ENCODE measurements at places on chromosomes 6 and 20.

DNA sequence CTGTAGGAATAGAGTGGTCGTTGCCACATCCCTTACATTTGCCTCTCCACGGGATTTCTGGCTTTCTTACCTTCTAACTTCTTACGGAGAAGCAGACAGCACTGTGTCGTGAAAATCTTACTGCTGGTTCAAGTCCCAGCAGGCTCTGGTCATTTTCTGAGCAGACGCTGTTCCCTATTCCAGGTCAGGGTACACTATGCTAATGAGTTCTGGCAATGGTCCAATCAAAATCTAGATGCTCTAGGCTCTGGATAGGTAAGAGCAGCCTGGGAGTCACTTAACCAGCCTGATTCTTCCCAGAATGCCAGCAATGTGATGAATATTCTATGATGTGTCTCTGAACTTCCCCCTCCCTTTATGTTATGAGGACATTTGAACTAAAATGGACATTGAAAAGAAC is at the start of gene GCM1:
TSS of gene GCM1 (minus strand) at position 158 of the 400 bp plus-strand sequence. CDS start 3,209 bp downstream, outside the sequence.
- no peak for DNase-seq
- H3K4me1 ChIP-seq = no peaks in the 10 kb centered on the region

DNA sequence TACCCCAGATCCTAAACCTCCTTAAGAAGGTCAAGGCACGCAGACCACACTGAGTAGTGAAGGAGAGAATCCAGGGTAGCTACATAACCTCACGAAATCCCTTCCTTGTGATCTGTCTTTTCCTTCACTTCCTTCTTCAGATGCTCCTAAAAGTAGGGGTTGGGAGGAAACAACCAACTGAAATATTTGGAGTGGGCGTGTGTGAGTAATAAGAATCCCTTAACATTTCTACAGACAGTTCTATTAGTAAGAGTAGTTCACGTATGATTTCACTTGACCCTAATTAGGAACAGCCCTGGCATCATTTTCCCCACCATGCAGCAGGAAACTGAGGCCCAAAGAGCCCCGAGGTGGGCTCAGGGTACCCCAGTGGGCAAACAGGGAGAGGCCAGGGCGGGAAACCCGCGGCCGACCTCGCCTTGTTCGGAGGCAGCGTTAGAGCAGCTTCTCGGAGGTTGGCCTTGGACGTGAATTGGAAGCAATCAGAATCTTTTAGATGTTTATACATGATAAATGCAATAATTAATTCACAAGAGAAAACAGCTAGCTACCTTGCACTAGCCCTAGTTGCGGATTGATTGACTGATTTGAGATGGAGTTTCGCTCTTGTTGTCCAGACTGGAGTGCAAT is 859 bp upstream of the RAE1 start:
- H3K36me3 ChIP-seq = peaks cover 7% of the 10 kb centered on the region
- no peak overlapping the region for H3K27ac ChIP-seq
- no peak for DNase-seq
- no peaks in the 10 kb centered on the region for H3K27me3 ChIP-seq

DNA sequence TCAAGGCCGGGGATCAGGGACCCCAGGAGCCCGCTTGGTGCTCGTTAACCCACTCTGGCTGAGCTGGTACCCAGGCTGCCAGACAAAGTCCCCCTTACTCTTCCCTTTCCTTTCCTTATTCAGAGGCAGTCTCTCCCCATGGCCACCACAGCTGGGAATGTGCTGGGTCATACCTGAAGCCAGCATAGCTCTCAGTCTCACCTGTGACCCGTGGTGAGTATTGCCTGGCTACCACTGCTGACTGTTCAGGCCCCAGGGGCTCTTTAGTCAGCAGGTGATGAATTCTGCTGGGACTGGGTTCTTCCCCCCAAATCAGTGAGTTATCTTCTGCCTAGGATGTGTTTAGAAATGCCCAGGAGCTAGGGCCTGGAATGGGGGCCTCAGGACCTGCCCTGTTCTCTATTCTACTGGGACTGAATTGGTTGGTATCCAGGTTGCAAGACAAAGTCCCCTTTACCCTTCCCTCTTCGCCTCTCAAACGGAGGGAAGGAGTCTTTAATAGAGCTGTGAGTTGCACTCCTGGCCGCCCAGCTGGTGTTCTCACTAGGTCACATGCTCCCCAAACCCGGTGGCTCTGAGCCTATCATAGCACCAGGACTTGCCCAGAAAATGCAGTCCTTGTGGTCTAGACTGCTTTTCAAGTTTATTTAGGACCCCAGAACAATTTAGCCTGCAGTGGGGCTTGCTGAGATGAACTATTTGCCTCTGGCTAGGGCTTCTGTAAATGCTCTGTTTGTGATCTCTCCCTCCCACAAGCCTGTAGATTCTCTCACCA is 64.6 kb downstream of the MYO6 start:
- no peak overlapping the region for H3K27ac ChIP-seq
- DNase-seq = no peak
- H3K36me3 ChIP-seq = no peaks in the 10 kb centered on the region

DNA sequence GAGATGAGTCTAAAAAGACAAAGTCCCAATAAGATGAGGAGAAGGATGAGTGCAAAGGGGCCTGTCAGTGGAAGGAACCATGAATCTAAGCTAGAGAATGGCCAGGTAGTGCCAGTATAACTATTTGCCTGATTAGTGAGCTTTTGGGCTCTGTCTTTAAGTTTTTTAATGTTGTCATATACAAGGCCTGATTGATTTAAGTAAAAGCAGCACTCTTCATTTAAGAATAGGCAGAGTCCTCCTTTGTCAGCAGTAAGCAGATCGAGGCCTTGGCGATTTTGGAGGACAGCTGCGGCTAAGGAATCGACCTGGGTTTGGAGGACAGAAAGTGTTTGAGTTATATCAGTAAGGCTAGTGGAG is 753.4 kb upstream of the ADGRB3 start:
- H3K4me1 ChIP-seq = no peaks in the 10 kb centered on the region
- peaks cover under 1% of the 10 kb centered on the region for H3K36me3 ChIP-seq
- no peak overlapping the region for H3K27ac ChIP-seq
- no peak overlapping the region for H3K4me3 ChIP-seq
- no peaks in the 10 kb centered on the region for H3K27me3 ChIP-seq

- H3K4me3 ChIP-seq = no peak overlapping the region
- peaks cover 1% of the 10 kb centered on the region for H3K4me1 ChIP-seq
- no peaks in the 10 kb centered on the region for H3K27me3 ChIP-seq
- no peak overlapping the region for H3K27ac ChIP-seq
- H3K36me3 ChIP-seq = no peaks in the 10 kb centered on the region
These were observed 282.1 kb downstream of the UST start for GRCh38 chr6:149028767-149029405.

DNA sequence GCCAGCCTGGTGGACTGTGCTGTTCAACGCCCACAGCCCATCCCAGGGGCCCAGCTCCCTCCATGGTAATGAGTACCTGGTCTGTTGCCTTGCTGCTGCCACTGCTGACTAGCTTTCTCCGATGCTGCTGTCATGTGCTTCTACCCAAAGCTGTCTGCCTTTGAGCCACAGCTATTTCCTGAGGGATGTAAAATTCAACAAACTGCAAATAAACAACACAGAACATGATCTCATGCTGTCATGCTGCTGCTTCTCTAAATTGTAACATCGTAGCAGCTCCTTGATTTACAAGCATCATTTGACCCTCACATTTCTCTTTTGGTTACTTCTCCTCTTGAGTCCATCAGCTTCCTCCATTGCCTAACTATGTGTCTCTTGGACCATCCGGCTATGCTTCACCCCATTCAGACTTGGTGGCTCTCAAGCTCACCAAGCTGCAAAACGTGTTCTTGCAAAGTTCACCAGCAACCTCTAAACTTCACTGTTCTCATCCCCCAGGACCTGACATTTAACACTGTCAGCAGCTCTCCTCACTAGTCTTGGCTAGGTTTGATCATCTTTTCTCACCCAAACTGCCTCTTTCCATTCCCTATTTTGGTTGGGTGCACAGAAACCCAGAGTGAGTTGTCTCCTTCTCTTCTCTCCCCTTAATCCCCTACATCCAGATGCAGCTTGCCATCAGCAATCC is 54.6 kb downstream of the FYN start:
- H3K4me1 ChIP-seq = peaks cover 6% of the 10 kb centered on the region
- no peak overlapping the region for H3K4me3 ChIP-seq
- H3K27ac ChIP-seq = no peak overlapping the region
- H3K36me3 ChIP-seq = no peaks in the 10 kb centered on the region
- no peak for DNase-seq
- no peaks in the 10 kb centered on the region for H3K27me3 ChIP-seq

DNA sequence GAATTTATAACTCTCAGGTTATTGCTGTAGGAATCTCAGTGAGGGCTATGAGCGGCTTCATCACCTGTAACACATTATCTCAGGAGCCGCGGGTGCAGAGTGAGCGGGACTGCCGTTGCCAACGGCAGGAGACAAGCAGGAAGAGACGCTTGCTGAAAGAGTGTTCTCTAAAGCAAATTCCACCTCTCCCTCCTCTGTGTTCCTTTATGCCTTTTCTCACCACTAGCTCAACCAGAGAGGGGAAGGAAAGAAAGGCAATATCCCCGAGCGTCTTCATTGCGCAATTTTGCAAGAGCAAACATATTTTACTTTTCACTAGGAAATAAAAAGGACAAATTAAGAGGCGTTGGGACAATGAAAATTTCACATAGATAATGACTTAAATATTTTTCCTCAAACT is 185.2 kb upstream of the EXOC2 start:
- no peak overlapping the region for H3K4me3 ChIP-seq
- DNase-seq = no peak
- no peak overlapping the region for H3K27ac ChIP-seq
- H3K27me3 ChIP-seq = peaks cover 46% of the 10 kb centered on the region

DNA sequence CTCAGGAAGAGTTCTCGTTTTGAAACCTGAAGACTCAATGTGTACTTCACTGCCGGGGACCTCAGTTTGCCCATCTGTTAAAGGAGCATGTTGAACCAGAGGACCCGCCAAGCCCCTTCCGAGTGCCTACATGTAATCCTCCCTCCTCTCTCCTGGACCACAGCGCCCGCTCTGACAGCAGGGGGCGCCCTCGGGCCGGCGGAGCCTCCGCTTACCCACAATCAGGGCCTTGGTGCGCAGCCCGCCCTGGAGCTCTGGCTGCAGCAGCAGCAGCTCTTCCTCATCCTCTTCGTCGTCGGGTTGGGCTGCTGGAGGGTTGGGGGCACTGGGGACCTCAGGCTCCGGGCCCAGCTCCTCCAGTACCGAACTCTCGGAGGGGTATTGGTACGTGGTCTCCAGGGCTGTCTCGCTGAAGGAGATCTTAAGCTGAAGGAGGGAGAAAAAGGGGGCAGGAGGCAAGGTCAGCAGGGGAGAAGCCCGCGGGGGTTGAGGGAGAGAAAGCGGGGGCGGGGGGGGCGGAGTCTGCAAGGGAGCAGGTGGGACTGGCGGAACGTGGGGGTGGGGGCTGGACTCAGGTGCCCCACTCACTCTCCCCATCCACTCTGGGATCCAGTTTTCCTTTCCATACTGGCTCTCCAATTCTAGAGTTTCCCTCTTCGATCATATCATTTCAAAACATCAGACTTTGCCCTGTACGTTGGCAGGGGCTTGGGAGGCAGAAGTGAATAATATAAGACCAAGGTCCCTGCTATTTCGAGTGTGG is 6.3 kb upstream of the DHX16 start:
- no peak overlapping the region for H3K4me3 ChIP-seq
- peak; percentile 87 for DNase-seq
- H3K27ac ChIP-seq = no peak overlapping the region

GRCh38 chr6:66435321-66435720 is 728.3 kb upstream of the EYS start:
- H3K27me3 ChIP-seq = no peaks in the 10 kb centered on the region
- H3K4me3 ChIP-seq = no peak overlapping the region
- DNase-seq = no peak
- no peak overlapping the region for H3K27ac ChIP-seq
- no peaks in the 10 kb centered on the region for H3K36me3 ChIP-seq
- no peaks in the 10 kb centered on the region for H3K4me1 ChIP-seq
